Stimulated activated CD8-positive, alpha-beta memory T cell treated with anti-CD3 and anti-CD28 coated beads, Interleukin-12 subunit alpha, Interleukin-12 subunit beta, amount 100 ng/mL, for 4 hours (primary cell): ENCODE measurements at places on chromosomes 5 and 9.

DNA sequence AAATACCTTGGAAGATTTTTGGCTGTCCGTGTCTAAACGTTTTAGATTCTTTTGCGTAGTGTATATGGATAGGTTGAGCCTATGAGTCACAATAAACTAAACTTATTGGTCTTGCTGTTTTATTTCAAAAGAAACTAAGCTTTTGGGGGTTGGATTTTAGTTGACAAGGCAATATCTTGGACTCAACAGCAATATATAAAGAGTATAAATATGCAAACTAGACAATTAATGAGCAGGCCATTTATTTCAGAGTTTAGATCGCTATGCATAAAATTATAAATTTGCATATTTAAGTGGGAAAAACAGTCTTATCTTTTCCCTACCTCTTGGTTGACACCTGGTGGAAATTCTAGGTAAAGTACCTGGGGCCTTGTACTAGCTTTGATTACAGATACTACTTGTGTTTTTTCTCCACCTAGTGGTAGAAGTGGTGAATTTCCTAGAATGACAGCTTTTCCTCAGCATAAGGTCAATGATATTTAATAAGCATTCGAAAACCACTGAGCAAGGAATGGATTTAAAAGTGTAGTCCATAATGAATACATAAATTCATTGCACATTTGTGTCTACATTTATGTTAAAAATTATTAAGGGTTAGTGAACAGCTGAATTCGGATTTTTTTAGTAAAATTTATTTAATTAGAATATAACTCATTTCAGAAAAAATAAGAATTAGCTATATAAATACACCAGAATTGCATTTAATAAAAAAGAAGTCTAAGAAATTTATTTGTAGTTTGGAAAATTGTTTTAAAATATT is 1.7 kb upstream of the ARRDC3 start:
- DNase-seq: no peak

DNA sequence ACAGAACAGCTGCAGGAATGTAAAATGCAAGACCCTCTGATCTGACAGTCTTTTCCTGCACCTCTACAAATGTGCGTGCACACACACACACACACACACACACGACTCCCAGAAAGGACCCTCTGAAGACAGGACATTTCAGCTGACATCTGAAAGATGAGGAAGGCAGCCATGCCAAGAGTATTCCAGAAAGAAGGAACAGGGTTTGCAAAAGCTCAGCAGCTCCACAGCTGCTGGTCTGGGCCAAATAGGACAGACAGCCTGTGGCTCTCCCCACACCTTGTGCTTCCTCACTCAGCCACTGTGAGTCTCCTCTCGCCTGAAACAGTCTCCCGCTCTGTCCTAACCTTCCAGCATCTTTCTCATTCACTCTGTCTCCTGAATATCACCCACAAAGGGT is 189.0 kb downstream of the PALM2AKAP2 start:
- DNase-seq: no peak

GRCh38 chr5:55720188-55720703 is 8.1 kb upstream of the SLC38A9 start:
- no peak for DNase-seq

DNA sequence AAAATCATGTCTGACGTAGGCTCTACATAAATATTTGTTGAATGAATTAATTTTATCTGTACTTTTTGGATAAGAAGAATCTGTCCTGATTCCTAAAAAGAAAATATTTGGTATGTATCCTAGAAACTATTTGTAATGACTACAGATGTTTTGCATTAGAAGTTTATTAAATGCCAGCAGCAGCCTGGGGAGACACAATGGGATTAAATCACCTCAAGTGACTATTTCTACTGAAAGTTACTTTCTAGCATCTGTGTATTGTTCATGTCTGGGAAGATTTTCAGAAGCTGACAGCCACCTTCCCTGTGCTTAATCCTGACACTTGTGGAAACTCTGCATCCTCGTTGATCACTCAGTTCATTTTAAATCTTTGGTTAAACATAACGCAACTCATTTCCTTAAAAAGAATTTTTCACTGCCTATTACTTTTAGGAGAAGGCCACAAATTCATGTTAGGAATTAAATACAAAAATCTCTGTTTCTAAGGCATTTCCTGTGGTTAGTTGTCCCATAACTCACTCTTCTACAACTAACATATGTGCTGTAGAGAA is 209.3 kb upstream of the PPP1R2B start:
- no peak for DNase-seq

GRCh38 chr5:31066655-31067328 is 126.7 kb upstream of the CDH6 start:
- no peak for DNase-seq

- no peak for DNase-seq
Observed at GRCh38 chr5:141960018-141960417, 2.0 kb upstream of the PCDH12 start.

DNA sequence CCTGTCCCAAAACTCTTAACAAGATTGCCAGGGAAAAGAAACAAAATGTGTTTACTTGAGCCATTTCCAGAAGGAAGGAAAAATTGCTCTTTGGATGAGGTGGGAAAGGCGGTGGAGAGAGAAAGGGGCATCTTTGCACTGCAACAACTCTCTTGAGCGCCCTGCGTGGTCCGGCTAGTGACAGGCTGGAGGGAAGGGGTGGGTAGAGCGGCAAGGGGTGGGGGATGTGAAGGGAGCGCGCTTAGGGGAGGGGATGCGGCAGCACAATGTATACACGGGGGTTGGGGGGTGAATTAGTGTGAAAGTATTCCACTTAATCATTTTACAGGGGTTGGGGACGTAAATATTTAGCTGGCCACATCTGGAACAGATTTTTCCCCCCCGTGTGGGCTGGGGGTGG is 1.3 kb downstream of the FGF10 start:
- no peak for DNase-seq

DNA sequence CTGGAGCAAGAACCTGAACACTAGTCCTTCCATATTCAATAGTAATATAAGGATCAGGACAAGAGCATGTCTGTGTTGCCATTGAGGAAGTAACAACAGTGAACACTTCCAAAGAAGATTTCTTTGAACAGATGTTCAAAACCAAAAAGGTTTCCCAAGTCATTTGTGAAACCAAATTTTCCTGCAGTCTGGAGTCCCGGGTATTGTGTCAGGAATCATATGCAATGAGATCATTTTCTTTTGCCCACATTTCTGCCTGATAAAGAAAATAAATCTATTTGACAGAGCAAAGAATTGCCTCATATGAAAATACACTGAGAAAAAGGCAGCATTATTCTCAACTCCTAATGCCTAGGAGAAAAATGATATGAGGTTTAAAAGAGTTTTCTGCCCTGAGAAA is 151.7 kb downstream of the SNX18 start:
- DNase-seq: no peak

GRCh38 chr5:17020678-17021601 is 84.9 kb upstream of the MYO10 start:
- DNase-seq: no peak

DNA sequence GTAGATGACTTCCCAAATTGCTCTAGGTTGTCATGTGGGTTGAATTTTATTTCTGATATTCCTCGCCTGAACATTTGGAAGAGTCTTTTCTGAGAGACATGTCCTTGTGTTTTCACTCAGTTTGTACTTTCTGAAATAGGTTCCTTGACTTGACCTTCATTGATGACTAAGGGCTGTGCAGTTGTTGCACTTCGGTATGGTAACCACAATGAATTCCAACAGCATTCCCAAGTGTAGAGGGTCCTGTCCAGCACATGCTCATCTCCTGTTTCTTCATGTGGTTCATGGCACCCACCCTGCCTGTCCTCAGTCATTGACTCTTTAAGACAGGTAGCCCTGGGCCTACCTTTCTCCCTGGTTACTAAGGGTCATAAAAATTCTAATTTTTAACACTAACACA is 527.8 kb downstream of the MTRR start:
- DNase-seq: no peak

GRCh38 chr5:148033134-148033533 is 30.6 kb upstream of the SPINK5 start:
- DNase-seq: no peak

DNA sequence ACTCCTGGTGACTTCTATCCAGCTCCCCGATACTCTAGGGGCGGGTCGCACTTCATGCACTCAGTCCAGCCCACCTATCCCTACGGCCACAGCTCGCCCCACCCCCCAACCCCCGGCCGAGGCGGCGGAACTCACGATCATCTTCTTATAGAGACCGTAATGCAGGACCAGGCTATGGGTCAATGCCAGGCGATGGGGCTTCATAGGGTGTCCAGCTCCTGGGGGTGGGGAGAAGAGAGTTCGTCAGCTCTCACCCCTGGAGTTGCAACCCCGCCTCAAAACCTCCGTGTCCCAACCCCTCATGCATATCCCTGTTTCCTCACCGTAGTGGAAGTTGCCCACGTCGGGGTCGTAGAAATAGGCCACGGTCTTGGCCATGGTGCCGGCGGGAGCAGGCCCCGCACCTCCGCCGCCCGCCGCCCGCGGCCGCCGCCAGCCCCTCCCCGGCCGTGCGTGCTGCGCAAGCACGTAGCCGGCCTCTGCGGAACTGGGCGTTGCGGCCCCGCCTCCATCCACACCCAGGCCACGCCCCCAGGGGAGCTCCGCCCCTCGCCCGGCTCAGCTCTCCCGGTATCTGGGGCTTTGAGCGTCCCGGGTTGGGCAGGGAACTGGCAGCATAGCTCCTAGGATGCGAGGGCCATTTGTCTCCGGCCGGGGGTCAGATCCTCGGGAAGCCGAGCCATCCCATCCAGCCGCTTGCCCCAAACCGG is at the start of the genes HDAC3 and RELL2:
Gene HDAC3, minus strand, starts transcription at position 437 of the 710 bp plus-strand sequence. Its CDS starts 59 bp downstream, at position 378.
Gene RELL2, plus strand, starts transcription at position 585 of the 710 bp plus-strand sequence. CDS start 1,229 bp downstream, outside the sequence.
- DNase-seq: peak; percentile 90

- no peak for DNase-seq
Observed at GRCh38 chr9:89071591-89071990, 80.3 kb downstream of the S1PR3 start.

- DNase-seq: no peak
Observed at GRCh38 chr9:37626708-37627292, 24.0 kb upstream of the FRMPD1 start.

DNA sequence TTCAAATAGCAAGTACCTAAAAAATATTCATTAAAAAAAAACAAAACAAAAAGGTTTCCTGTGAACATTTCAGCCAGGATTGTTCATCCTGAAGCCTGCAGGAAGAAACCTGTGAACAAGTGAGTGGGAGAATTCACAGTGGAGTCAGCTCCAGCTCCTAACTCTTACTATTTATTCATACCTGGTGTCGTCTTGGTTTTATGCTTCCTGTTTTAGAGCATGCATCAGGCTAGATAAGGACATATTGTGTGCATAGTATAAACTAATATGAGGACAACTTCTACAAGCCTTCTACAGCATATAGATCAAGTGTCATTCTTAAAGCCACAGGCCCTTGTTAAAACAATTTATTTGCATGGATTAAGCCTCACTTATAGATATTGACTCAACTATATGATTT is 169.9 kb downstream of the EFNA5 start:
- DNase-seq: no peak

DNA sequence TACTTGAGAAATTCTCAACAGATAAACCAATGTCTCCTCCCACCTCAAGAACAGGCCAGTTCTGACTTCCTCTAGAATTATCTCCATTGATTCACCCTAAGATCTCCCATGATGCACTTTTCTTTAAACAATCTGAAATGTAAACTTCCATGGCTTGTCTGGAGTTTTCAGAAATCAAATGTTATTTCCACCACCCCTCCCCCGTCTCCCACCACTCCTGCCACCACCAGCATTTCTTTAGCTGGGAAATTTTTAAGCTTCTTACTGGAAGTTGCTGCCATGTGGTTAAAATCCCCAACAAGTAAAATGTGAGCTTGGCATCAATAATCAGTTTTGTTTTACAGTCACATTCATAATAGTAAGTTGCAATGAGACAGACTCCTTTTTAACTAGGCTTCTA is 32.8 kb upstream of the BASP1 start:
- no peak for DNase-seq

DNA sequence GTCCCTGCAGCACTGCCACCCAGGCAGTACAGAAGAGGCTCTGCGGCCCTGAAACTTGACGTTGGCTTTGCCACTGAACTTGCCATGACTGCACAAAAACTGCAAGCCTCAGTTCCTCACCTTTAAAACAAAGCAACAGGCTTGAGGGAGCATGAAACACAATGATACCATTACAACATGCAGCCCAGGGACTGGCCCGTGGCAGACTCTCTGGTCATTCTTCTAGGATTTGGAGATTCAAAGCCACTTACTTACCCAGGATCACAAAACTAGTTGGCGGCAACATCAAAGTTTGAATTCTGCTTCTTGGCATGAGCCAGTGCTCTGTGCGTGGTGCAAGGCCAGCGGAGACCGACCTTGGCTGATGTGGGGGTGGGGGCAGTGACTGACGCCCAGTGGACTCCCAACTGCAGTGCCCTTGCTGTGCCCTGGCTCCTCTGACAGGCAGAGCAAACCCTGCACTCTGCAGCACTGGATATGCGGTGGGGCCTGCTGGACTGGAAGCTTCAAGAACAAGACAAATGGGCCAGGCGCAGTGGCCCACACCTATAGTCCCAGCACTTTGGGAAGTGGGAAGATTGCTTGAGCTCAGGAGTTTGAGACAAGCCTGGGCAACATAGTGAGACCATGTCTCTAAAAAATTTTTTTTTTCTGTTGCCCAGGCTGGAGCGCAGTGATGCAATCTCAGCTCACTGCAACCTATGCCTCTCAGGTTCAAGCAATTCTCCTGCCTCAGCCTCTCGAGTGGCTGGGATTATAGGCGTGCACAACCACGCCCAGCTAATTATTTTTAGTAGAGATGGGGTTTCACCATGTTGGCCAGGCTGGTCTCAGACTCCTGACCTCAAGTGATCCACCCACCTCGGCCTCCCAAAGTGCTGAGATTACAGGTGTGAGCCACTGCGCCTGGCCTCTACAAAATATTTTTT is 18.9 kb downstream of the SQSTM1 start:
- no peak for DNase-seq

- no peak for DNase-seq
Observed at GRCh38 chr9:97997330-97998276, 14.5 kb downstream of the ANP32B start.

GRCh38 chr9:272251-273213 is 57.9 kb downstream of the DOCK8 start:
- DNase-seq: peak; percentile 47

DNA sequence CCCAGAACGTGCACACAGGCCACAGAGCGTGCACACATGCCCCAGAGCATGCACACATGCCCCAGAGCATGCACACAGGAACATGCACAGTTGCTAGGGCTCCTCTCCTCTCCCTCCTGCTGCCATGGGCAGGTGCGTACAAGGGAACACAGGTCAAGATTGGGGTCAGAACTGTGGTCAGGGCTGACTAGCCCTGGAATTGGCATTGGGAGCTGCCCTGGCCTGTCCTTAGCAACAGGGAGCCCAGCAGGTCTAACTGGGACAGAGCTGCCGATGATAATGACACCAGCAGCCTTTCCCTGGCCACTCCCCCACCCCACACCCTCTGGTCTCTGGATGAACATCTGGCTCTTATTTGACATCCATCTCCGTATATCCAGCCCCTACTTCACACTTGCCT is 8.0 kb downstream of the PCDH1 start:
- DNase-seq: no peak
